Ammon's horn (tissue), 1 donor: ENCODE measurements at places on chromosomes 12 and 14.

- DNase-seq = peak; percentile 9
These were observed 11.1 kb upstream of the CMAS start for GRCh38 chr12:22034709-22035506.

GRCh38 chr14:106436310-106436905 lies 910.0 kb downstream of the TMEM121 start:
- DNase-seq = peak; percentile 45

DNA sequence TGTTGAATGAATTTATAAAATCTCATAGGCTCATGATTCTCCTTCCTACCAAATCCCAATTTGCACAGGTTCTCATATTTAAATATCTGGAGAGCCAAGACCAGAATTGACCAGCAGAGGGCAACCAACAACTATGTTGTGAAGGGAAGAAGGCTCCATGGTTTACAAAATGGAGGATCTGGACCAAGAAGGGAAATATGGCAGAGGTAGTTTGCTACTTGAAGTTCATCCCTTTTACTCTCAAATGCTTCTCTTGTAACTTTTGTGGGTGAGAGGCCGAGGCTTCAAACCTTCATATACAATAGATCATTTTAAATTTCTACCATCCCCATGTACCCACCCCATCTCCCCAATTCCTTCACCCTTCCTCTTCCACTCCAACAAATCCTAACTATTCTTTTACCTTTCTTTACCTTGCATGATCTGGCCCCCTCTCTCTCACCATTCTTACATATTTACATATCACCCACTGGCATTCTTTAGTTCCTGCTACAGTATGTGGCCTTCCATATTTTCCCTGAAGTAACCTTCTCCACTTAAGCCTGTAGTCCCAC lies 3.8 kb upstream of the SMARCC2 start:
- peak; percentile 86 for DNase-seq

- no peak for DNase-seq
These were observed 56.1 kb upstream of the NCOR2 start for GRCh38 chr12:124623344-124624035.

DNA sequence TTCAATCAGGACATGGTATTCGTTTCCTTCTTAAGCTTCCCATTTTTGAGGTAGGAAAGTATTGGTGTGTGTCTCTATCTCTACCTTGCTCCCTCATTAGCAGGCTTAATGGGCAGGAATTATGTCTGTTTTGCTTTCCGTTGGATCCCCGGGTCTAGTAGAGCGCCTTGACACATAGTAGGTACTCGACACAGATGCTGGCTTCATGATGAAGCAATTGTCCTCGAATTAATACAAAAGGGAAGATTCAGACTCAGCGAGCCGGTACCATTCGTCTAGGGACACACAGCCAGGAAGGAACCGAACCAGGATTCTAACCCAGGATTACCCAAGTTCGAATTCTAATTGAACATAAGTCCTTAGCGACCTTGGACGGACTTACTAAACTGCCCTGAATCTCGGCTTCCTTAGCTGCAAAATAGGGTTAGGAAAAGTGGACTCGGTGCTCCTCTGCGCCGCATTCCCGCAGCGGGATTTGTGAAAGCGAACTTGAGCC lies 496 bp upstream of the ISCU start:
- DNase-seq = no peak

GRCh38 chr12:3038166-3038565 lies 39.0 kb upstream of the TSPAN9 start:
- no peak for DNase-seq

- no peak for DNase-seq
These were observed 58.9 kb downstream of the ANAPC7 start for GRCh38 chr12:110344657-110345056.

- DNase-seq = no peak
These were observed 49.8 kb downstream of the PAPLN start for GRCh38 chr14:73287071-73287470.

- DNase-seq = no peak
These were observed 8.4 kb upstream of the TBX3 start for GRCh38 chr12:114692186-114693058.

DNA sequence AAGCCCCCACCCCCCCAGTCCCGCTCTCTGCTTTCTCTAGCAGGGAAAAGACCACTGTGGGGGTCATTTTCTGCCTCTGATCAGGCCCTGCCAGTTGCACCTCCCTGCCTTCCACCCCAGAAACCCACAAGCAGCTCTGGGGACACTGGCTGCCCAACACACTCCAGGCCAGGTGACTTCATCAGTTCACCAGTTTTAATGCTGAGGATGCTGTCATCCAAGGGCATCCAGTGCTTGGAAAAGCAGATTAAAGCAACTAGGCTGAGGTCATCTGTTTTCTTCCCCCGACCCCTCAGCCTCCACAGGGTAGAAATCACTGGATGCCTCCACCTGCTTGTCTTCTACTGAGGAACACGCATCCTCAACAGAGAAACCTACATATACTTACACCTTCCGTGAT lies 282.4 kb downstream of the DPF3 start:
- no peak for DNase-seq

DNA sequence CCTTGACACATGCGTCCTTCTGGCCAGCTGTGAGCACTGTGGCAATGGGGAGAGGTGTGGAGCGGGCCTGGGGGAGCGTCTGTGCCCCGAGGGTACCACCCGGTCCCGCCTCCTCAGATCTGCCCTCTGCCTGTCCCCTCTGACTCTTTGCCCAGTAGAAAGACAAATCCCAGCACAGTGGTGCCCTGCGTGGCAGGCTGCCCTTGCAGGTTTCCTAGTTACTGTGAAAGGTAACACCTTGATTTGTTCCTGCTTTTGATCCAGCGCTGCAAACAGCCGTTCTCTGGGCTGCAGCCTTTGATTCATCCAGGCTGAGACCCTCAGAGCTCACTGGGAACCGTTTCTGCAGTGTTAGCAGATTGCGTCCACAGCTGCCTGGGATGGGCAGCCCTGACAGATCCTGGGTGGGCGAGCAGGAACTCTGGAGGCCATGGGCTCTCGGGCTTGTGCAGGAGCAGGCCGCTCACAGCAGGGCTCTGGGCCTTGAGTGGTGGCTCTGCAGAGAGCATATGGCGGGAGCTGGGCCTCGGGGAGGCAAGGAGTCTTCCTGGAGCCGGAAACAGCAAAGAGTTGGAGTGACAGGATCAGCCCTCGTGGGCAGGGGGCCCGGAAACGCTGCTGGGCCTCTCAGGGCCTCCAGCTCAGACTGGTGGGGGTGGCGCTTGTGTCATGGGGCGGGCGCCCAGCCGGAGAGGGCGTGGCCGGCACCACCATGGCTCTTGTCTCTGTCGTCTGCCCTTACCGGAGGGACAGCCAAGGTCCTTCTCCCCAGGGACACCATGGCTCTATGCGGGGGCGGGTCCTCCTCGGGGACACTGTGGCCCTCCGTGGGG lies 16.6 kb downstream of the FBRSL1 start:
- DNase-seq = peak; percentile 65

GRCh38 chr12:30996255-30996654 lies 69.7 kb downstream of the TSPAN11 start:
- no peak for DNase-seq

GRCh38 chr12:96196781-96197180 lies 2.6 kb downstream of the ELK3 start:
- DNase-seq = no peak

DNA sequence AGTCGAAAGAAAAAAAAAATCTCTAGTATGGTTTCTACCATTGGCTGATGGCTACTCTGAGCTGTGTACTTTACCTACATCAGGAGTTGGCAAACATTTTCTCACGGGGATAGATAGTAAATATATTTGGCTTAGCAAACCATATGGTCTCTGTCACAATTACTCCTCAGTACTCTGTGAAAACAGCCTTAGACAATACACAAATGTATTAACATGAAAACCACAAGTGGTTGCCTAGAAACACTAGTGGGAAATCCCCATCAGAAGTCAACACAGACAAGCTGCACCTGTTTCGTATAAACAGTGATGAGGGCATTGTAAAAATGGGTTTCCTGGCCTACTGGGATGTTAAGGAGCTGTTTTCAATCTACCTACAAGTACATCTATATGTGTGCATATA lies 84.6 kb upstream of the NAV3 start:
- DNase-seq = no peak

DNA sequence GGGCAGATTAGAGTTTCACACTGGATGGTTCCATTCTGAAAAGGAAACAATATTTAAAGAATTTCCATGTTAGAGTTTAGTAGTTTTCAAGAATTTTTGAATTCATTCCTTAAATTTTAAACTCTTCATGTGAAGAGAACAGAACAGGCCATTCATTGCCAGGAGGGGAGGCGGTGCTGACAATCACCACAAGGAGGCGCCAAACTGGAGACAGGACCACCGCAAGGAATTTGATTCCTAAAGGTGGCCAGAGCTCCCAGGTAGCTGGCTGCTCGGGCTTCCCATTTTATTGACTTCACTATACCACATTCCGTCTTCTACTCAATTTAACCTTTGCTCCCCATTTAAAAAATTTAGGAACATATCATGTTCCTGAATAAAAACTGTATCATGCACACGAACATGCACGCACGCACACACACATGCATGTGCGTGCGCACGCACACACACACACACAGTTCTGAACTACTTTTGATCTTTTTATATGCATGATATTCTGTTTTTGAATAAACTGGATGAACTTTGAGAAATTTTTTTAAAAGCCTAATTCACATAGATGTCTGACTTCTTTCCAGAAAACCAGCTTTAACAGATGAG lies 101.2 kb downstream of the NELL2 start:
- no peak for DNase-seq

- no peak for DNase-seq
These were observed 99.6 kb downstream of the DYRK2 start for GRCh38 chr12:67747869-67748742.

GRCh38 chr14:92652413-92653151 lies 95.8 kb downstream of the LGMN start:
- DNase-seq = no peak

- DNase-seq = no peak
These were observed 166.9 kb upstream of the LRIG3 start for GRCh38 chr12:59087077-59087673.

DNA sequence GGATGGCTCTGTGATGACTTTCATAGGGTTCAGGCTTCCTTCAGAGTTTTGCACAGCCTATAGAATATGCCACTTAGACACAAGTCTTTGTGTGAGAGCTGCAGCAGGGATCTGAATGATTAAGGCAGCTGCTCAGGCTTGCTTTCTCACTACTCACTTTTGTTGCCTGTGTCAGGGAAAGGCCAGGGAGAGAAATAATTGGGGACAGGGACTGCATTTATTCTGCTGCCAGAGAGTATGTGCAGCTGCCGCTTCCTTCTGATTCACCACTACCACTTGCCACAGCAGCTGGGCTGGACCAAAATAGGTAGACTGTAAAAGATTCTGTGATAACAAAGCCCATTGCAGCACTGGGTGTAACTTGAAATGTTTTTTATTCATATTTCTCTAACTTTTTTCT lies 49.7 kb downstream of the TRMT5 start:
- no peak for DNase-seq

GRCh38 chr14:103343905-103344797 lies 10.1 kb downstream of the EIF5 start:
- no peak for DNase-seq

- no peak for DNase-seq
These were observed 359.9 kb downstream of the TRHDE start for GRCh38 chr12:72631926-72632685.

- DNase-seq = no peak
These were observed 57.9 kb upstream of the CCDC91 start for GRCh38 chr12:28132398-28132797.

- DNase-seq = no peak
These were observed 33.2 kb downstream of the SAMD4A start for GRCh38 chr14:54599966-54600716.

DNA sequence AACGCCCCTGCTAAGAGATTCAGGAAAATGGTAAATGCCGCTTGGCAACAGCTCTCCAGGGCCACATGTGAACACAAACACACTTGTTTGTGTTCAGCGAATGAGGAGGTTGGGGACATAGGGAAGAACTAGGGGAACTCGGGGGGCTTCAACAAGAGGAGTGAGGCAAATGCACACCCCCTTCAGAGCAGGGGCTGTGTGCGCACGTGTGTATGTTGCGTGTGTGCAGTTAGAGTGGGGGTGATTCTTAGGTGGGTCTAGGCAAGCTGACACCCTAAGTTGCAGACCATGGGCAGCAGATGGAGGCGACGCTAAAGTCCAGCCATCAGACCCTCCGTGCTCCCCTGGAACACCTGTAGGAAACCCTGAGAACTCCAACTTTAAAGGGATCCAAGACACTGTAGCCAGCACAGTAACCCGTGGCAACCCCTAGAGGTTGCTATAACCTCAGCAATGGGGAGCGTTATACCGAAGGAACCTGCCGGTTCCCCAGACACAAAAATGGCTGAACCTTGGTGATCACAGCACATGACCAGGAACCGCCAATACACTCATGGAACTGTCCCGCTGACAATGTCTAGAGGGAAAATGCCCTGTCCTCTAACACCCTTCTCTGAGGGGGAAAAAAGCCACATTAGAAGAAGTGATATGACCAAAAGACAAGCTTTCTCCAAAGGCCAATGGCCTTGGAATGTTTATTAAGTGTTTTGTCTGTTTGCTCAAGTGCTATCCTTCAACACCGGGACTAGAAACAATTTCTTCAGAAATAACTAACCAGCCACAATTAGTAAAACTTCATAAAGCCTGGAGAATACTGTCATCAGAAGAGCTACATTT lies 86.5 kb upstream of the CEP83 start:
- DNase-seq = peak; percentile 72

- DNase-seq = no peak
These were observed 126.3 kb downstream of the KTN1 start for GRCh38 chr14:55706365-55706684.

GRCh38 chr14:95458459-95458858 lies 58.0 kb downstream of the SYNE3 start:
- DNase-seq = no peak

DNA sequence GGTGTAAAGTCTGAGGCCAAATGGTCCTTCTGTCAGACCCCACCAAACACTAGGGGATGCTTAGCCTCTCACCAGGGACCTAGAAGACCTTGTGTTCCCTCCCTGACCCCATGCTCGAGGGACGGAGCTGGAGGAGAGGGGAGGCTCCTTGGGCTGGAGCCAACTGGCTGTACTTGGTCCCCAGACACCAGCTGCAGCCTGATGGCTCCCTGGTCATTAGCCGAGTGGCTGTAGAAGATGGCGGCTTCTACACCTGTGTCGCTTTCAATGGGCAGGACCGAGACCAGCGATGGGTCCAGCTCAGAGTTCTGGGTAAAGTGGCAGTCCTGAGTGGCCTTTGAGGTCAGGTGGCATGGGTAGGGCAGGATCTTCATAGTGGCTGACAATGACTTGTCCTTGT lies 29.0 kb downstream of the PAPLN start:
- DNase-seq = no peak

- DNase-seq = no peak
These were observed 23.4 kb upstream of the EID3 start for GRCh38 chr12:104280111-104280510.

DNA sequence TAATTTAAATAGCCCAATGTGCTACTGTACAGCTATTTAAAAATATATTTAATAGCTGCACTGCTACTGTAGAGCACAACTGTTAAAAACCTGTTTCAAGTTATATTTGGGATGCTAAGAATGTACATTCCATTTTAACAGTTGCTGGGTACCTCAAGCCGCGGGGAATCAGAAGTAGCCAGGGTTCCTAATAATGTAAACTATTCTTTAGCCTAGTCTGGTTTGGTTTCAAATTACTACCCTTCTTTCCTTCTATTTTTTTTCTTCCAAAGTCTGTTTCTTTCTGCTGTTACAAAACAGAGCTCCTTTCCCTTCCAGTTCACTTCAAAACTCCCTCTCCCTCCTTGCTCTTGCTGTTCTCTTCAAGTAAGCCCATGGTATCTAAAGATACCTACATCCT lies 21.3 kb downstream of the SCAF11 start:
- no peak for DNase-seq

- DNase-seq = no peak
These were observed 47.4 kb upstream of the DICER1 start for GRCh38 chr14:95204705-95205104.

GRCh38 chr12:12088761-12089160 lies 18.0 kb downstream of the BCL2L14 start:
- DNase-seq = no peak
